Activated CD4-positive, alpha-beta T cell treated with anti-CD3 and anti-CD28 coated beads, Interleukin-2, amount 50 U/mL, for 48 hours (primary cell): ENCODE measurements at places on chromosomes 13 and 19.

GRCh38 chr19:6481541-6482342 lies at the start of gene DENND1C:
TSS of gene DENND1C (minus strand) at chr19:6481787. CDS start at chr19:6481695, 92 bp downstream.
- DNase-seq, result peak; percentile 75

- no peak for DNase-seq
Observed at GRCh38 chr19:17648097-17648660, 40.0 kb downstream of the UNC13A start.

GRCh38 chr19:31559494-31559893 lies 210.3 kb upstream of the TSHZ3 start:
- no peak for DNase-seq

- DNase-seq, result no peak
Observed at GRCh38 chr13:43720780-43721397, 65.9 kb downstream of the ENOX1 start.

DNA sequence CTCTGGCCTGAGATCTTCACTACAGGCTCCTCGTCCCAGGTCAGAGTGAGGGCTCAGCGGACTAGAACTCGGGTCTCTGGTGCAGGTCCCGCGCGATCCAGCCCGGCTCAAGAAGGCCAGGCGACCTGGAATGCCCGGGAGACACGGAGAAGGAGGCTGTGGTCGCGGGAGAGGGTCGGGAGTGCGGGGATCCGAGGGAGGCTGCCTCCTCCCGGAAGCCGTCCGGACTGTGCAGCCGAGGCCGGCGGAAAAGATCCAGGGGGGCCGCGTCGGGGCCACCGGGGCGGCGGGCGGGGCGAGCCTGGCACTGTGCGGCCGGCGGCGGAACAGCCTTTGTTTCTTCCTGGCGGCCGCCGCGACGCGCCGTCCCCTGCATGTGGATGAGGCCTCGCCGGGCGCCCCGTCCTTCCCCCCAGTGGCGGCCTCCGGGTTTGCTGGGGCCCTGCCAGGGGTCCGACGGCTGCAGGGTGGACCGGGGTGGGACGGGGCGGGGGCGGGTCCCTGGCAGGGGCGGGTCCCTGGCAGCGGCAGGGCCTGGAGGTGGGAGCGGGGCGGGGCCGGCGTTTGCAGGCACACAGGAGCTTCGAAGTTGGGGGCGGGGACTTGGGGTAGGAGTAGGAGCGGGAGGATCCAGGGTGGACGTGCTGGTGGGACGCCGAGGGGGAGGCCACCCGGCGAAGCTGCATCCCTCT lies 1.0 kb upstream of the SLC7A10 start:
- peak; percentile 19 for DNase-seq

DNA sequence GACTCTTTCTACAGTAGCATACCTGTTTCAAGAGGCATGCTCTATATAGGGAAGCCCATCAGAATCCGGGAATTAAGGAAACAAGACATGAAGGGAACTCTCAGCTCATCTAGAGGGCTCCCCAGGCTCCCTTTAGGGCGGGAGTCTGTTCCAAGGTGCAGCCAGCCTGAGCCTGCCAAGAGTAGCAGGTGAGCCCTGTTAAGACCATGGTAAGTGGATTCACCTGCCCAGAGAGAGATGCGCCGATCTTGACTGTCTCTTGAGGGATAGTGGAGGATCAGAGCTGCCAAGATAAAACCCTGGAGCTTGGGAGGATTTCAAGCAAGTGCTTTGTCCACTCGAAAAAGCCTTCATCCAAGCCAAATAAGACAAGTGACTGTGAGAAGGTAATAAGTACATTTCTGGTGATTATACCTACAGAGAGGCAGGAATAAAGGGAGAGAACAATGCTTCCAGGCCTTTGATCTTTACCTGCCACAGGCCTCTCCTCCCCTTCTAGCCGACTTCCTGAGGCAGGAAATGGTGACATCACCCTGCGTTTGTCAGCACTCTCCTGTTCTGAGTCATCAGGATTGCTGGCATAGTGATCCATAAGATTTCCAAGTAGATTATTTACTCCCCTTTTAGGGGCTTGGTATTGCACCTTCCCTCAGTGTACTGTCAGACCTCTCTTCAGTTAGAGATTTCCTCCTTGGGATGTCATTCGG lies 31.5 kb downstream of the KLF5 start:
- DNase-seq, result peak; percentile 8

DNA sequence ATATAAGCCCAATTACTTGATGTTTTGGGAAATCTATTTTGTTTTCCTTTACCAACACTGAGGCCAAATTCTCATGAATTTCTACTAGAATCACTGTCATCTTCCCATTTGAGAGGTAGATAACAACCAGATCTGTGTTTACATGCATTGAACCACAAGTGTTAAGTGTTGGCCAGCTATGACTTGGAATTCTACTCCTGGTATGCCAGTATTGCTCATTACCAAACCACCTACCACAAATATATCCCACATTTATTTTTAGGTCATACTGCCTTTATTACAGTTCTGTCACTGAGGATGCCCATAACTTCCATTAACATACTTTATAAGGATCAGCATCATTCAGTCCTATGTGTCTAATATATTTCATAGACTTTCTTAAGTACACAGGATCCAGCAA lies 328.9 kb downstream of the DIAPH3 start:
- DNase-seq, result no peak

GRCh38 chr19:52336117-52336790 lies at the start of gene ZNF610:
TSS of gene ZNF610 (plus strand) at chr19:52336243. CDS start at chr19:52349173, 12,930 bp downstream.
- peak; percentile 91 for DNase-seq

DNA sequence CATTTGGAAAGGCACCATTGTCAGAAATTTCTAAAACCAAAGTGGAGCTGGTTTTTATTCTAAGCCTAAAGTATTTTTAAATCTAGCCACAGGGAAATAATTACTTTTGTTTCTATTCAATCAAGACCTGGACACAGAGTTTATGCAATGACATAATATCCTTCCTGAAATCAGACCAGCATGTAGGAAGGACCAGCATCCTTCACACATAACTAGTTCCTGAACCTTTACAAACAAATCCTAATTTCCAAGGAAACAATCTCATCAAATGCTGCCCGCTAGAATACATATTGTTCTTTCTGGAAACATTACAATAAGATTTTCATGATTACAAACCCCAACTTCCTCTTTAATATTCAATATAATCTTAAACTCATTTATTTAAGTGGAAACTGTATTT lies 1.5 kb downstream of the STARD13 start:
- DNase-seq, result no peak

DNA sequence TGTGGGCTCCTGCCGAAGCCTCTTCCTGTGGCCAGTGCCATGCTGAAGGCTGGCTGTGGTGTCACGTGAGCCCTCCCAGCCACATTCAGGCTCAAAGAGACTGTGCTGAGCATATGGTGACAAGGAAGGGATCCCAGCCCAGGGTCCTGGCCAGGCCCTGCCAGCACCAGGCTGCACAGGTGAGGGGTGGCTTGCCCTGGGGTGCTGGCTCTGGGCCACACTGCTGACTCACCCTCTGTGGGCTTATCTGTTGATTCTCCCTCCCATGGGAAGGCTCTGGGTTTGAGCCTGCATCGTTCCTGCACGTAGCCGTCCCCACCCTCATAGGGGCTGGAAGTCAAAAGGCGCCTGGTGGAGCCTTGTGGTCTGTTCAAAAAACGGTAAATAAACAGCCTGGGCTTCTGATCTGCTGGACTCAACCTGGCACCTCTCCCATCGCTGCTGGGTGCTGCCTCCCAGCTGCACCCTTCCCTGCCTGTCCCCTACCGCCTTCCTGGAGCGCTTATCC lies 31.1 kb downstream of the DNM2 start:
- DNase-seq, result no peak

- DNase-seq, result peak; percentile 61
Observed at GRCh38 chr13:40664350-40665125, 1.9 kb downstream of the FOXO1 start.

DNA sequence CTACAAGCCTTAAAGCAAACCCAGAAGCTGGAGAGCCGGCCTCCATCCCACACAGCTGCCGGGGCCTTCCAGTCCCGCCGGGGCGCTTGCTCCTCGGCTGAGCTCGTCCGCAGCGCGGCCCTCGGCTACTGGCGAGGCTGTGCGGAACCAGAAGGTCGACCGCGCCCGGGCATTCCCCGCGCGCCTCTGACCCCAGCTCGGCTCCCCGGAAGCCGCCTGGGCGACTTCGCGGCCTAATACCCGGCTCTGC lies 863 bp downstream of the ANKRD10 start:
- no peak for DNase-seq

- DNase-seq, result no peak
Observed at GRCh38 chr13:114035186-114035582, 61.3 kb upstream of the C13orf46 start.

DNA sequence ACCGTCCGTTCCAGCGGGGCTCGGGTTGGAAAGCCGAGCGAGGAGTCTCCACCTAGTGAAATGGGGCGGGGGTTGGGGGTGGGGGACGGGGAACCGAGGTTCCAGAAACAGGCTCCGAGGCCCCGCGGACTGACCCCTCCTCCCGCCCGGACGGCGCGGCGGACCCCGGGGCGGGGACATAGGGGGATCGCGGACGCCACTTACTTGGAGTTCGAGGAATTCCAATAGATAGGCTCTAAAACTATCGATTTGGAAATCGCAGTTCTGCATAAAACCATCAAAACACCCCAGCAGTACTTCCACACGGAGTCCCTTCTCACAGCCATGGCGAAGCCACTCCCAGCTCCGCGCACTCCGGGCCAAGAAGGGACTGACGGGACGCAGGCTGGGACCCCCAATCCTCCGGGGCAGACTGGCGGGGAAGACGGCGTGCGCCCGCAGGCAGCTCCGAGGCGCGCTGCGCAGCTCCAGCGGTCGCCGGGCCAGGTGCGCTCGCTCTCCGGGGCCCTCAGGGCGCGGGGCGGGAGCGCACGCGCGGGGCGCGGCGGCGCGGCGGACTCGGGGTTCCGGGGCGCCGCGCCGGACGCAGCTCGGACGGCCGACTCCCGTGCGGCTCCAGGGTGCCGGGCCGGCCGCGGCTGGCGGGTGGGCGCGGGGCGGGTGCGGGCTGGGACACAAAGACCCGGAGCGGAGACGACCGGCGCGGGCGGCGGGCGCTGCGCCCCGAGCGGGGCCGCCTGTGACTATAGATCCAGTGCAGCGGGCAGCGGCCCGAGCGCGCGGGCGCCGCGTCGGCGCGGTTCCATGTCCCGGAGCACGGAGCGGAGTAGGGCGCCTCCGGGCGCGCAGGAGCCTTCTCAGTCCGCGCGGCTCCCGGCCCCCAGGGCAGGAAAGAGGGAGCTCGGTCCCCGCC lies 567 bp downstream of the EFNB2 start:
- DNase-seq, result peak; percentile 12
